ENCODE measurements at places on chromosomes 1 and 21.

GRCh38 chr1:62263814-62264353 lies 55.4 kb downstream of the KANK4 start:
- no peak for DNase-seq

- no peak for DNase-seq
These were observed 7.1 kb upstream of the KIF14 start for GRCh38 chr1:200627575-200628222.

DNA sequence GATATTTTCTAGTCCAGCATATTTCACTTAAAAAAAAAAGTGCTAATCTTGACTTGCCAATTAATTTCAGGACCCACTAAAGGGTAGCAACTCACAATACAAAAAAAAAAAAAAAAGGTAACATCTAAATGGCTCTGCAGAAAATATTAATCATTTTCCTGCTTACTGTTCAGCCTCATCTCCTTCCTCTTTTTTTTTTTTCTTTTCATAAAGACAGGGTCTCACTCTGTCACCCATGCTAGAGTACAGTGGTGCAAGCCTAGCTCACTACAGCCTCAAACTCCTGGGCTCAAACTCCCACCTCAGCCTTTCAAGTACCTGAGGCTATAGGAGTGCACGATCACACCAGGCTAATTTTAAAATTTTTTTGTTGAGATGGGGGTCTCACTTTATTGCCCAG lies 30.4 kb downstream of the TTC13 start:
- DNase-seq: no peak

DNA sequence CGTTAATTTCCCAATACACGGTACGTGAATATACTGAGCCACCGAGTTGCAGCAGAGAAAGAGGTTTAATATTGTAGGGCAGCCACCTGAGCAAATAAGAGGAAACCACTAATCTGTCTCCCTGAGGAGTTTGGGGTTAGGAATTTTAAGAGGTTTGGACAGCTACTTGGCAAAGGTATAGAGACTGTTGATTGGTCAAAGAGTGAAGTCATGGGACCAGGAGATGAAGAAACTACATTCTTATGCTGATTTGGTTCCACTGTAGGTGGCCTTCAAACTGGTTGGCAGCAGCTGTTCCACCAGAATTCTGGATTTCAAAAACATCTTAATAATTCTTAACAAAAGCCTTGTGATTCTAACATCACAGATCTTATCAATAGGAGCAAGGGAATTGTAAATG lies 485.4 kb upstream of the PRMT6 start:
- no peak for DNase-seq

GRCh38 chr1:15400627-15401026 lies 9.1 kb upstream of the EFHD2 start:
- DNase-seq: no peak

DNA sequence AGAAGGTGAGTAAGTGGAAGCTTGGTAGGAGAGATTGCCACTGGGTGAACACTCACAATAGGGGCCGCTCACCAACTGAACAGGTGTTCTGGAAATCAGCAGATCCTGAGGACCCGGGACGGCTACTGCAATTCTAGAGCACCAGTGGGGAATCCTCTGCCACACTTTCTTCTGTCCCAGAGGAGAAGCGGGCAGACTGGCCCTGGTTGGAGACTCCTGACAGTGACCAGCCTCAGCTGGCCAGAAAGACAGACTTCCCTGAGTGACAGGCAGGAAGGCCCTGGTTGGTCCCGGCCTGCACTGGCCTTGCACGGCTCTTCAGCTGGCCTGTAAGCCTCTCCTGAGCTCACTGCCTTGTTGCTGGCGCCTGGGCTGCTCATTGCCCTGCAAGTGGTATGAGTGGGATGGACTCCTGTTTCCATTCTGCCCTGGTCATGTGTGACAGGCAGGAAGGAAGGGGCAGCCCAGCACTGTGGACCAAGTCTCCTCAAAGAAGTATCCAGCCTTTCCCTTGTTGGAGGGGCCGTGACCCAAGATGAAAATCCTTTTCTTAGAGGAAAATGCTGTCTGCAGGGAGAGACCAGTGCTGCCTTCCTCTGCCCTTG lies 34.5 kb downstream of the MAN1C1 start:
- no peak for DNase-seq

DNA sequence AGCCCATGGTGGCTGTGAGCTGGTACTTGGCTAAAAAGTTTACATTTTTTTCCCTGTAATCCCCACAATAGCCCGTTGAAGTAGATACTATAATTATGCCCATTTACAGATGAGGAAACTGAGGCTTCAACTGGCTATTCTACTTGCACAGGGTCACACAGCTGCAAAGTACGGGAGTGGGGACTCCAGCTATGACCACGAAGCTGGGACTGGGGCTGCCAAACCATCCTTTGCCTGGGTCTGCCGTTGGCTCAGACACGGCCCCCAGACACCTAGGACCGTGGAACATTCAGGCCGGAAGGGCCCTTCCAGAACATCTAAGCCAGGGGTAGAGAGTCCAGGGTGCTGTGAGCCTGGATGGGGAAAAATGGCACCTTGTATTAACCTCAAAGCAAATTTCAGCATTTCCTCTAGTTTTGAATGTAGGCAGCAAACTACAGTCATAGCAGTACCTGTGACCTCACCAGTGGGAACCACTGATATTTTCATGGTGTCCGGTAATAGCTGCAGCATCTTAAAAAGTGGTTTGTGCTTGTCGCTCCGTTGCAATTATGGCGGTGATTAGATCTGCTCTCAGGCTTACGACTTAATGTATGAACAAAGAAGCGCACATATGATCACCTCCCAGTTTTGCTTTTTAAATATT lies 4.3 kb downstream of the TP73 start:
- DNase-seq: no peak

- DNase-seq: no peak
These were observed 33.7 kb downstream of the KCND3 start for GRCh38 chr1:111955755-111956154.

DNA sequence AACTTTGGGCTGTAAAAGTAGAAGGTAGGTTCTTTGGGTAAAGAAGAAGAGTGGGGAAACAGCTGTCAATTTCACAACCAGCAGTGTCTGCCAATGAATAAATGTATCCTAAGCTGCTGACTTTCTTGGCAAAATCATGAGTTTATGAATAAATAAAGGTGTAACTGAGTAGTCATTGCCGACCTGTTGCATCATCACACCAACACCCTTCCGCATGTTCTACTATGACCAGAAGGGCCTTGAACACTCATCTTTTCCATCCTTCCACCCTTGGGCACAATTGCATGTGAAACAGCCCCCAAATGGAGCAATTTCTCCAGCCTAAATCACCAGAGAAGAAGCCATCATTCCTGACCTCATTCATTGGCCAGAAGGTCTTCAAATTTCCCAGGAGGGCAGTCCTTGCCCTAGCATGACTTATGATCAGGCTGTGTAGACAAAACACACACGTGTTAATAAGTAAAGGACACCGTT lies 31.2 kb upstream of the QSOX1 start:
- DNase-seq: no peak

- peak; percentile 18 for DNase-seq
These were observed 73.2 kb upstream of the CNIH3 start for GRCh38 chr1:224542783-224543440.

GRCh38 chr21:23968722-23969647 lies 1638.3 kb downstream of the MRPL39 start:
- DNase-seq: peak; percentile 61

- DNase-seq: no peak
These were observed 80.3 kb upstream of the PTBP2 start for GRCh38 chr1:96641282-96641681.

- no peak for DNase-seq
These were observed 40.6 kb downstream of the CAMSAP2 start for GRCh38 chr1:200779326-200779725.

GRCh38 chr1:191368891-191369654 lies 789.2 kb upstream of the RGS18 start:
- no peak for DNase-seq

GRCh38 chr1:18635891-18636595 lies 5.4 kb downstream of the PAX7 start:
- no peak for DNase-seq

- no peak for DNase-seq
These were observed 40.8 kb upstream of the PPP2R5A start for GRCh38 chr1:212244441-212244840.

- no peak for DNase-seq
These were observed 168.2 kb upstream of the DPT start for GRCh38 chr1:168897249-168897648.

- DNase-seq: no peak
These were observed 2.1 kb downstream of the HMGN1 start for GRCh38 chr21:39346671-39347331.

DNA sequence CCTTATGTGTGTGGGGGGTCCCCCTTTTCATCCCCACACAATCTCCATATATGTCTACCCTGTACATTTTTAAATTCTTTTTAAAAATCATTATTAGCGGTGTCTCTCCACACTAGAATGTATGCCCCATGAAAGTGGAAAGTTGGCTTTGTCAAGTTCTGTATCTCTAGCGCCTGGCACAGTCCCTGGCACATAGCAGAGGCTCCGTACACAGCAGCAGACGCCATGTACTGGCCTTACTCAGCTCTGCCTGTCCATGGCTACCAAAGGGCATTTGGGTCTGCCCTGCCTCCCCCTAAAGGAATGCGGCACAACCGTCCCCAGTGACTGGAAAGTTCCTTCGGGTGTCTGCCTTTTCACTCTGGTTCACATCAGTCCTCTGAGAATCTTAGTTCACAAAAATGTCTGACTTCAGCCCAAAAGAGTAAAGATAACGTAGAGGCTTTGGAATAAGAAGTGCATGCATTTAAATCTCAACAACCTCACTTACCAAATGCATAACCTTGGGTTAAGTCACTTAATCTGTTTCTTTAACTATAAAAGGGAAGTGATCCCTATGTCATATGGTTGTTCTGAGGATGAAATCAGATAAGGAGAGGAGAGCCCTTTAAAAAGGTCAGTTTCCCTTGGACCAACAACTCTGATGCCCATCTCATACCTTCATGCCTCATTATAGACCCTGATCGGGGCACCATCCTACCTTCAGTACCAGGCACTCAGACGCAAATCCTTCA lies 61.1 kb downstream of the CD46 start:
- DNase-seq: no peak

- DNase-seq: no peak
These were observed 11.5 kb downstream of the KCNA2 start for GRCh38 chr1:110594456-110595352.

DNA sequence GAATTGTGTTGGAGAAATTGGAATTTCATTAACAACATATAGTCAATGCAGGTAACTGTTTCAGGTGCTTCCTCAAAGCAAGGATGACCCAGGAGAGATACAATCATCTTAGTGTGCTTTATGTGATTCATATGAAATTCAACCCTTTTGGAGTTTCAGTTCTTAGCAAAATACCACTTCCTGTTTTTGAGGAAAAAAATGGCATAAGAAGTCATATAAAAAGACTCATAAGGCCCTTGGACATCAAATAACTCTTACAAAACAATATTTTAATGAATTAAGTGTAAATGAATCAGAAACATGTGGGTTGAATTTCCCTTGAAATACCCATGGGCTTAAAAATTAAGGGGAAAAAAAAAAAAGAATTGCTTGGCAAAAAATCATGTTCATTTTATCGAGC lies 926.6 kb downstream of the LTN1 start:
- no peak for DNase-seq

- DNase-seq: peak; percentile 52
These were observed at the start of gene SLAMF6 for GRCh38 chr1:160522622-160523345. Gene SLAMF6 (minus strand): TSS chr1:160523255. CDS start chr1:160523192, 63 bp downstream.

All from activated CD4-positive, alpha-beta T cell treated with anti-CD3 and anti-CD28 coated beads for 4 hours (primary cell).